ENCODE measurements at places on chromosomes 3 and 15.

GRCh38 chr3:17817545-17817944 is 75.1 kb upstream of the TBC1D5 start:
- no peak for DNase-seq

DNA sequence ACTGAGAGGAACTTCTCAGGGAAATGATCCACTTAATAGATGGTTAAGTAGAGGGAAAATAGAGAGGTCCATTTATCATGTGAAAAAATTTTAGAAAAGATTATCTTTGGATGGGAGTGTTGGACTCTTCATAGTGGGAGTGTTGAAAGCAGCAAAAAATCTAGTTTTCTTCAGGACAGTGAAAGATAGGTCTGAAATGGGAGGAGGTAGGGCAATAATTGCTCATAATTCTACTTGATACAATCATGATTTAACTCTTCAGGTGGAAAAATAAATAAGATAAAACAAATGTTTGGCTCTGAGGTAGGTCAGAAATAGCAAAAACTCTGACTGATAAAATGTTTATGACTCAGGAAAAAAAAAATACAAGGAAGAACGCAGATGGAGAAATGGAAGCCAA is 144.1 kb upstream of the DPH6 start:
- DNase-seq = no peak

GRCh38 chr15:90451053-90451850 is 63.2 kb downstream of the IQGAP1 start:
- DNase-seq = no peak

- DNase-seq = no peak
Measured at GRCh38 chr3:79081335-79081734, 686.5 kb downstream of the ROBO1 start.

- no peak for DNase-seq
Measured at GRCh38 chr15:80999623-81000036, 1.1 kb upstream of the TLNRD1 start.

- DNase-seq = no peak
Measured at GRCh38 chr3:10392906-10393461, 72.1 kb upstream of the SEC13 start.

All from stimulated activated CD8-positive, alpha-beta memory T cell treated with anti-CD3 and anti-CD28 coated beads, Interleukin-15, amount 100 ng/mL, for 1 hour (primary cell).